EL (cell line): ENCODE measurements at places on chromosomes 12 and 14.

DNA sequence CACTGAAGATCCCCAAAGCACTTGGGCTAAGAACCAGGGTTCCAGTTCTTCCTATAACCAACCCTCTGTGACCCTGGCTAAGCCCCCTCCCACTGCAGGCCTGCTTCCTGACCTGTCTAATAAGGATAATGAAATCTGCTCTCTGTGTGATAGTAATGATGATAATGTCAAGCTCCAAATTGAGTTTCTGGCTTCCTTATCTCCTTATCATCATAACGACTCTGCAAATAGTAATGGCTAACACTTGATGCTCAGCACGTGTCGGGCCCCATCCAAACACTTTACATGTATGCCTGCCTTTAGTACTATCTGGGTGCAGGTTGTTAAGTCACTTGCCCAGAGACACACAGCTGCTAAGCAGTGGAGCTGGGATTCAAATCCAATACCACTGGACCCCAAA lies 5.0 kb upstream of the GPR162 start:
- no peak for DNase-seq

DNA sequence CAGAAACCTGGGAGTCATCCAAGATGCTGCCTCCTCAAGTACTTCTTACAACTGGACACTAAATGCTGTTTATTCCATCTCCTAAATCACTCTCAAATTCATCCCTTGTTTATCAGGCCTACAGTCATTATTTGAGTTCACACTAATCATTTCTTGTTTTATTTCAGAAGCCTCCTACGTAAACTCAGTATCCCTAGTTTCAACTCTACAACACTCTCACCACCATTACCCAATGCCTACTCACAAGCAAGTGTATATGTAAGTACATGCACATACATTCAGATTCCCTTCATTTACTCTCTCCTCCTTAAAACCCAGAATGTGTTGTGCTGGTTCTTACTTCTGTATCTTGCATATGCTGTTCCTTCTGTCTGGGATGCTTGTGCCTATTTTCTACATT lies 43.0 kb downstream of the DDHD1 start:
- no peak for DNase-seq

DNA sequence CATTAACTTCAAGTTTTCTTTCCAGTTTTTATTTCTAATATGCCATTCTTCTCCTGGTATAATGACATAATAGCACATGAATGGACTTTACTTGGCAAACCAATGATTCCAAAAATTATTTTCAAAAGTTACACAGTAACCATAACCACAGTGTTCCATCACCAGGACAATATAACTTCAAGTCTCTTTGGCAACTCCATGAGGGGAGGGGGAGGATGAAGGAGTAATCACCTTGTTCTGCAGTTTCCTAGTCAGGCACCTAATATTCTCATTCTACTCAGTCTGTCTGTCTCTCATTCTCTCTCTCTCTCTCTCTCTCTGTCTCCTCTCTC lies 66.6 kb downstream of the BTG1 start:
- no peak for DNase-seq

DNA sequence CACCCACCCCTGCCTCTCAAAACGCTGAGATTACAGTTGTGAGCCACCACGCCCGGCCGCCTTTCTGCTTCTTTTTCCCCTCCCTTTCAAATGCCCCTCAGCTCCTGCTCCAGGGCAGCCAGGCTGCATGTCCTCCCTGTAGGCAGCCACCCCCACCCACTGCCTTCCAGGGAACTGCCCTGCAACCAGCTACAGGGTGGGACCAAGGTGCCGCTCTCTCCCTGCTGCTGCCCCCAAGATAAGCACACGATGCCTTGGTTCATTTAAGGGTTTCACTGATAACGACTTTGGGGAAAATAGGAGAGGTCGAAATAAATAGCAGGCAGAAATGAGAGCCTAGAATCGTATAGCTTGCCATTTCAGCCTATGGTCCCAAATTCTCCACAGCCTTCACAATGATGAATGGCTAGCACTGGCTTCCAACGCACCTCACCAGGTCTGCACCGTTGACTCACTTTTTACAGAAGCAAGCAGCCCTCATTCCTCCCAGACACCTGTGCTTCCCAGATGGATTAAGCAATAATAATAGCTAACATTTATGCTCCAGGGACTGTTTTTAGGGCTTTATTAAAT lies 40.7 kb downstream of the ATG14 start:
- DNase-seq = no peak

- no peak for DNase-seq
Measured at GRCh38 chr14:65997347-65997746, 488.8 kb upstream of the CCDC196 start.

DNA sequence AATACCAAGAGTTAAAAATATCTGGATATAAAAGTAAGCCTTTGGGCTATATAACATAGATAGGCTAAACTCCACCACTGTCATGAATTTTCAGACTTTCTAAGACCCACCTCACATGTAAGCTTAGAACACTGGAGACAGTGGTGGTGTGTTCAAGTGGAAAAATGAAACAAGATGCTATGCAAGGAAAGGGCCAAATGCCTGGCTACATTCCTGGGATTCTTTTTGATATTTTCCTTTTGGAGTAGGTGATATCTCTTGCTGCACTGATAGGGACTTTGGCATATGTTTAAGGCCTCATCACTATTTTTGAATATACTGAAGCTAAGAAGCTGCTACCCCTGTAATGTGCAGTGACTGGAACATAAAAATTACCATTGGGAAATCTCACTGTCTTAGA lies 341.3 kb downstream of the SLC16A7 start:
- DNase-seq = peak; percentile 57

DNA sequence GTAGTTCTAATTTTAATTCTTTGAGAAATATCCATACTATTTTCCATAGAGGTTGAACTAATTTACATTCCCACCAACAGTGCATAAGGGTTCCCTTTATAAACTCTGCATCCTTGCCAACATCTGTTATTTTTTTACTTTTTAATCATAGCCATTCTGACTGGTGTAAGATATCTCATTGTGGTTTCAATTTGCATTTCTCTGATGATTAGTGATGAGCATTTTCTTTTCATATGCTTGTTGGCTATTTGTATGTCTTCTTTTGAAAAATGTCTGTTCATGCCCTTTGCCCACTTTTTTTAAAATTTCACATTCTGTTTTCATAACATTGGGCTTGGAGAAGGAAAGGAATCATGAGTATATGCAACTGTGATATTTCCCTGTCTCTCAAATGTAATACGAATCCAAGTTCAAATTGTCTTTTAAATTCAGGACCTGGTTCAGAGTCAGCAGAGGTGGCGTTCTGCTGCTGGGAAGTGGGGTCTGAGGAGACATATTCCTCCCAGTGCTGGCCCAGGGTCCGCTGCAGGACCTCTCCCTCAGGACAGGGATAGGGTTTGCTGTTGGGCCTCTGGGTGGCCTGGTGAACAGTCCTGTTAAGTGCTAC lies 81.2 kb upstream of the ETV6 start:
- no peak for DNase-seq

DNA sequence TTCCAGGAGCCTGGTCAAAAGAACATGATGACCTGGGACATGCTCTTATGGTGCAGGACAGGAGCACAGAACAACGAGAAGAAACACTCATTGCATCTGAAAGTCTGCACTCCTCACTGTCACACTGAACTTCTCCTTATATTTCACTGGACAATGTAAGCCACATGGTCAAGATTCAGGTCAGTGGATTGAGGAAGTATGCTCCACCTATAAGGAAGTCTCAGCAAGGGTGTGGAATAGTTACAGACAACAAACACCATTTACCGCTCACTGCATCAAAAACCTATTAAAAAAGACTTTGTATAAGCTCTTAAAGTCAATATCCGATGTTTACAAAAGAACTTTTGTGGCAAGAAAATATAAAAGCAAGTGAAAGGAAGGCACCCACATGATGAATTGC lies 153.1 kb upstream of the FOXG1 start:
- DNase-seq = no peak

DNA sequence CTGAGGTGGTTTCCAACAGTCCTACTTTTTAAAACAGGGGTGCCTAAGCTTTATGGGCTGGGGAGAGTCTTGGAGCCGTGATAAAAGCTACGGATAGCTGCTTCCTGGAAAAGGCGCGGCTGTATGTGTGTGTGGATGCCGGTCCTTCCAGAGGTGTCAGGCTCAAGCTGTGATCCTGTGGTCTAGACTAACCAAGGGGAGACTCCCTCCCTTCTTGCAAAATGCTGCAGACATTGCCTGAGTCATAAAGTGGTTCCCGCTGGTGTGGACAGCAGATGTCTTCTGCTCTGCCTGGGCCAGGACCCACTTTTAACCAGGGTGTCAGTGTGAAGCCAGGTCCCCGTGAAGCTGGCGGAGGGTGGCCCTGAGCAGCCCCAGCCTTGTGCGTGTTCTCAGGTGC lies 37.8 kb downstream of the CCDC92 start:
- DNase-seq = peak; percentile 49
